Activated CD4-positive, CD25-positive, alpha-beta regulatory T cell treated with anti-CD3 and anti-CD28 coated beads, Interleukin-2, amount 50 U/mL, for 24 hours (primary cell): ENCODE measurements at places on chromosomes 1 and 21.

GRCh38 chr1:226417830-226418546 is 10.1 kb upstream of the PARP1 start:
- no peak for ATAC-seq

- no peak for ATAC-seq
Observed at GRCh38 chr1:86277936-86278335, 118.2 kb downstream of the ODF2L start.

- no peak for ATAC-seq
Observed at GRCh38 chr21:28356422-28356821, 636.3 kb downstream of the LTN1 start.

GRCh38 chr1:17465228-17465627 is 25.8 kb upstream of the RCC2 start:
- no peak for ATAC-seq

DNA sequence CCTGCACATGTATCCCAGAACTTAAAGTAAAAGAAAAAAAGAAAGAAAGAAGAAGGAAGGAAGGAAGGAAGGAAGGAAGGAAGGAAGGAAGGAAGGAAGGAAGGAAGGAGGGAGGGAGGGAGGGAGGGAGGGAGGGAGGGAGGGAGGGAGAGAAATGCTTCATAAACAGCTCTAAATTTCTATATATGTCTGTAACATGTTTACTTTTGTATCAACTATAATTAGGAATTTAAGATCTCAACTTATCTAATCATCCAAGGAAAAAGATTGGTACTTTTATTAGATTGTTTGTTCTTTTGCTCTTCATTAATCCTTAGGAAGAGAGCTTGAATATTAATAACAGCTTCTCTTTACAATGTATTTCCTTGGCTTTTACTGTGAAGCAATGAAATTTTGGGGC is 195.4 kb upstream of the PRMT6 start:
- no peak for ATAC-seq

DNA sequence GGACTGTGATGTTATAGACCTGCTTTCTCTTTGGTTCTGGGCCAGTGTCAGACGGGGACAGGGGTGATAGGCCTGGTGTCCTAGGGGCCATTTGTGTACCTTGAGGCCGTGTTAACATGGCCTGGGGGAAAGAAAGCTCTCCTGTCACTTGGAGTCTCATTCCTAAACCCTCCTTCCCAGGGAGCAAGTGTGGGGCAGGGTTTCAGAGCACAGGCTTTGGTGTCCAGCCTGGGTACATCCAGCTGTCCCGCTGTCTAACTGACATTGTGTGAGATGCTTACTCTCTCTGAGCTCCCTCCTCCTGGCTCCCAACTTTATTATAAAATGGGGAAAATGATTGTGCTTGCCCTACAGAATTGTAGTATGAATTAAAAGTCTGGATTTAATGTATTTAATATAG is 32.6 kb upstream of the EPHA8 start:
- ATAC-seq = no peak

GRCh38 chr1:8205771-8206170 is 112.1 kb upstream of the SLC45A1 start:
- no peak for ATAC-seq

- ATAC-seq = no peak
Observed at GRCh38 chr1:71785450-71785849, 496.9 kb downstream of the NEGR1 start.

- ATAC-seq = no peak
Observed at GRCh38 chr1:114462963-114463362, 48.0 kb downstream of the TRIM33 start.

DNA sequence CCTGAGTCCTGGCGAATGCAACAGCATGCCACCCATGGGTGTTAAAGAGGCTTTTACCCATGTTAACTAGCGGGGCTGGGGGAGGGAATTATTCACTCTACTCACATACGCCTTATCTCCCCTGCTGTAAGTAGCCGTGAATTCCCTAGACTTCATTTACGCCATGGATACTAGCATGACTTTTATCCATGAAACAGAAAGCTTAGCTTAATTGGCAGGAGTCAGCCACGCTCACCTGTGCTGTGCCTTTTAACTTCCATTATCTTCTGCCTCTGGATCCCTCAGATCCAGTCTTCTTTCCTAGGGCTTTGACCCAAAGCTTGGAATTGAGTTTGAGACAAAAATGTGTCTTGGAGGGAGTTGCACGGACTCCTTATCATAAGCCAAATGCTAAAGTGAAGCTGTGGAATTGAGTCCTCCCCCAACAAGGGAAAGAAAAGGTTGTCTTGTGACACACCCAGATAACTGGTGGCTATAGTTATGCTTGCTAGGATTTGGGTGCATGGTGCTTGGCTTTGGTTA is 9.7 kb upstream of the NASP start:
- no peak for ATAC-seq

DNA sequence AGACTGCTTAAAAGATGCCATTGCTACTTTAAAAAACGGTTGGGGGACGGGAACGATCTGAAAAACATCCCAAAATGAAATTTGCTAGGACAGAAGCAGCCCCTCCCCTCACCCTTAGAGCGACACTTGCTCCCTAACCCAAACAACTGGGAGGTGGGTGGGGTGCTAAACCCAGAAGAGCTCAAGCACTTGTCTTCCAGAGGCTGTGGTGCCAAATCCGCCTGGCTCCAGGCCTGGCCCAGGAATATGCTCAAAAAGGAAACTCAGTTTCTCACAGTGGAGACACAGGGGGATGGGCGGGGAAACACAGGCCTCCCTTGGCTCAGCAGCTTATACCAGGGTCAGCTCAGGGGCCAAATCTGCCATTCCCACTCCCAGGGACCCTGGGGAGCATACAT is 644 bp upstream of the PBXIP1 start:
- ATAC-seq = no peak

- no peak for ATAC-seq
Observed at GRCh38 chr1:29753771-29754572, 517.6 kb downstream of the PTPRU start.

- no peak for ATAC-seq
Observed at GRCh38 chr1:240813720-240814119, 201.8 kb upstream of the GREM2 start.

GRCh38 chr1:211145944-211146343 is 12.0 kb upstream of the KCNH1 start:
- ATAC-seq = no peak

GRCh38 chr1:203009185-203009584 is 2.0 kb downstream of the TMEM183A start:
- ATAC-seq = no peak

DNA sequence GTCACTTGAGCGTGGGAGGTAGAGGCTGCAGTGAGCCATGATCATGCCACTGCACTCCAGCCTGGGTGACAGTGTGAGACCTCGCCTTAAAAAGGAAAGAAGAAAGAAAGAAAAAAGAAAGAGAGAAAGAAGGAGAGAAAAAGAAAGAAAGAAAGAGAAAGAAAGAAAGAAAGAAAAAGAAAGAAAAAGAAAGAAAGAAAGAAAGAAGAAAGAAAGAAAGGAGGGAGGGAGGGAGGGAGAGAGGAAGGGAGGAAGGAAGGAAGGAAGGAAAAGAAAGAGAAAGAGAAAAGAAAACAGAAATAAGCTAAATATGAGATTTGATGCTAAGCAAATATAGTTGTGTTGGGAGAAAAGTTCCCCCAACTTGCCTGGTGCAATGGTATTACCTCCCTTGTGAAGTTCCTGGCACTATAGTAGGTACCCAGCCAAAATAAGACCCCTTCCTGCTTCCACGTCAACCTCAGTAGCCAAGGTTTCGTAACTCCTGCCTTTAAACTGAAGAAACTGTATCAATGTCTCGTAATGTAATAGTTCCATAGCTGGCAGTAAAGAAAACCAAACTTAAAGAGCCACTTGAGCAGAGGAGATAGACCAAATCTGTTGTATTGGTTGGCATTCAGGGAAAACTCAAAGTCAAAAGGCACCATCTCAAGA is 88.1 kb upstream of the HNRNPU start:
- no peak for ATAC-seq

DNA sequence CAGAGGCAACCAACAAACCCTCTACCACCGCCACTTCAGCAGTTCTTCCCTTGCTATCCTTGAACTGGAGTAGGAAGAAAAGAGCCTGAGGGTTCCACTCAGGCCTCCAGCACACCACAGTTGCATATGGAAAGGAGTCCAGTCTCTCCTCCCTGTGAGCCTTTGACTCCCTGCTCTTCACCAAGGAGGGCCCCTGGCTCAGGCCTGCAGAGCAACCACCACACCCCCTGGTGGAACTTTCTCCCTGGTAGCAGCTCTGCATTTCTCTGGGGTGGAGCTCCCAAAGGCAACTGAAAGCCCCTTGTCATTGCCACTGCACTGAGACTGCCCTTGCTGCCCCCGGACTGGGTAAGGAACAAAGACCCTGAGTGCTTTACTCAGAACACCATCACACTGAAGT is 1021.5 kb upstream of the ADGRL2 start:
- no peak for ATAC-seq

- ATAC-seq = no peak
Observed at GRCh38 chr21:15210235-15210678, 145.5 kb upstream of the NRIP1 start.
